ENCODE measurements at places on chromosomes 6 and 20. TPM values are rescaled to one million over a fixed set of nuclear protein-coding genes. Genes with fewer than 3 reads are reported as not detected.

Gene TSHZ2
- 10.5 TPM for polyA plus RNA-seq

- DNase-seq: no peak
Observed at GRCh38 chr6:2029130-2029794, 216.1 kb downstream of the GMDS start.

Gene SLC12A5
- 1.0 TPM for polyA plus RNA-seq

DNA sequence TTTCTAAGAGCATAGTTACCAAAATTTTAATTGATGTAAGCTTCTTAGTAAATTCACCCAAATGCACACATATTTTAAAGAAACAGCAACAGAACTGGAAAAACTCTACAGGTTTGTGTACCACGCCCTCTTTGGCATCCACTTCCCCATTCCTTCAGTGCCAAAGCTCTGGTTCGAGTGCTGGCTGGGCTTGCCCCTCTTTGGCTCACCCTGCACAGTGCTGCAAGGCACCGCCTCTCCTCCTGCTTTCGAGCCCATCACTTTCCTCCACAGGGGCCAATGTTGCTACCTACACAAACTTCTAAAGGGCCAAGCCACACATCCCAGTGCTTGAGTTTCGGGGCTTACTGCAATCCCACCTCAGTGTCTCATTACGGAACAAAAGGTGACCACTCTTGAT lies 9.6 kb downstream of the LRP11 start:
- no peak for DNase-seq

DNA sequence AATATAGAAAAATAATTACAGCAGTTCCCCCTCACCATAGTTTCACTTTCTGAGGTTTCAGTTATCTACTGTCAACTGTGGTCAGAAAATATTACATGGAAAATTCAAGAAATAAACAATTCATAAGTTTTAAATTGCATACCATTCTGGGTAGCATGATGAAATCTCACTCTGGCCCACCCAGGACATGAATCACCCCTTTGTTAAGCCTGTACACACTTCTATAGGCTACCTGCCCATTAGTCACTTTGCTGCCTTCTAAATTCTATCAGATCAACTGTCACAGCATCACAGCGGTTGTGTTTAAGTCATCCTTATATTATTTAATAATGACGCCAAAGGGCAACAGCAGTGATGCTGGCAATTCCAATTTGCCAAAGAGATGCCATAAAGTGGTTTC lies 140.3 kb upstream of the RUNX2 start:
- no peak for DNase-seq

GRCh38 chr6:116971959-116972358 lies 94.9 kb downstream of the RFX6 start:
- no peak for DNase-seq

DNA sequence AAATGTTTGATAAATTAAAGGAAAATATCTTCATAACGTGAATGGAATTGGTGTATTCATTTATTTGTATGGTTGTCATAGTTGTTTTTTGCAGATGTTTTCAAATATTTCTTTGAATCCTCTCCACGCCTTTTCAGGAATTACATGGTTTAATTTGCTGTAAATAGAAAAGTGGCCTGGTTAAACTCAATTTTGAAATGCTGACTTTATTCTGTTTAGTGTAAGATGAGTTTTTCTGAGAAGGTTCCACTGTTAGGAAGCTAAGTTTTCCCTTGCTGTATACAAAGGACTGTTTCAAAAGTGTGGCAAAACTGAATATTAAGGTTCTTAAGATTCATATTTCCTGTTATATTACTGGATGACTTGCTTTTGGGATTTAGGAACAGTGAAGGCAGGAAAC lies 503 bp upstream of the ZC2HC1B start:
- no peak for DNase-seq

Gene MROH8
- polyA plus RNA-seq: 6.9 TPM

Gene ACTL10
- polyA plus RNA-seq: 0.29 TPM

DNA sequence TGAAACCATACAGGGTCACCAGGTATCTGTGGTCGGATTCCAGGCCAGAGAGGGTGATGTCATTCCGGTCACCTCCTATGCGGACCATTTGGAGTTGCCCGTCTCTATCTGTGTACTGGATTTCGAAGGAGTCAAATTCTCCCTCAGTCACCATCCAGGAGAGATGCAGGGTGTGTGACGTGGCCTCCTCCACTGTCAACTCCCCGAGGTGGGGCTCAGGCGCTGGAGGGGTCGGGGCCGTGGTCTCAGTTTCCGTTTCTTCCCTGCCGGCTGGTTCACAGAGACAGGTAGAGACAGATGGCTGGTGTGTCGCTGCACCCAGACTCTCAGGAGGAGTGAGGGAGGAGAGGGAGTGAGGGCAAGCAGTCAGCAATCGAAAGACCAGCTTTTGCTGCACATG lies 30.7 kb downstream of the CYP21A2 start:
- DNase-seq: no peak

DNA sequence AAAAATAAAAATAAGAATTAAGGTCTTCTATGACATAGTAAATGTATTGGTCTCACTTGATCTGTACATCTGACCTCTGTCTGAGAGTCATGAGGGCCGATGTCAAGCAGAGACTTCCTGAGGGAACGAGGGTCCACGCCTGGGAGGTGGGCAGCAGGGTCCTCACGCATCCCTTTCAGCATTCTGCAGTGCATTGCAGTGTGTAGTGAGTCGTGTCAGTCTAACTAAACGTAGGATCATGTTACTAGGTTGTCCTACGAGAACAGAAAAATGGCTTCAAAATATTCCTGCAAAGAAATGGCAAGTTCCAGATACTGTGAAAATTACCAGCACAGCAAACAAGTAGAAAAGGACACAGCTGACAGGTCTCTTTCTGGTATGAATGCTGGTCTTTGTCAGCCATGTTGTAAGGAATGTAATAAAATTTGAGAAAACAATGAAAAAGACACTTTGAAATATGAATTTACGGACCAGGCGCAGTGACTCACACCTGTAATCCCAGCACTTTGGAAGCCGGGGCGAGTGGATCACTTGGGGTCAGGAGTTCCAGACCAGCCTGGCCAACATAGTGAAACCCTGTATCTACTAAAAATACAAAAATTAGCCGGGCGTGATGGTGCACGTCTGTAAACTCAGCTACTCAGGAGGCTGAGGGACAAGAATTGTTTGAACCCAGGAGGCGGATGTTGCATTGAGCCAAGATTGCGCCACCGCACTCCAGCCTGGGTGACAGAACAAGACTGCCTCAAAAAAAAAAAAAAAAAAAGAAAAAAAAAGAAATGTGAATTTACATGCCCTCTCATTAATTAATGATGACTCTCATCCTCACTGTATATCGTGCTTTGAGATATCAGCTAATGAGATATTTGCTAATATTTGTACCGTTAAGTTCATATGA lies 2.4 kb upstream of the AHCY start:
- no peak for DNase-seq

Gene SCAF8
- 65.2 TPM for polyA plus RNA-seq

DNA sequence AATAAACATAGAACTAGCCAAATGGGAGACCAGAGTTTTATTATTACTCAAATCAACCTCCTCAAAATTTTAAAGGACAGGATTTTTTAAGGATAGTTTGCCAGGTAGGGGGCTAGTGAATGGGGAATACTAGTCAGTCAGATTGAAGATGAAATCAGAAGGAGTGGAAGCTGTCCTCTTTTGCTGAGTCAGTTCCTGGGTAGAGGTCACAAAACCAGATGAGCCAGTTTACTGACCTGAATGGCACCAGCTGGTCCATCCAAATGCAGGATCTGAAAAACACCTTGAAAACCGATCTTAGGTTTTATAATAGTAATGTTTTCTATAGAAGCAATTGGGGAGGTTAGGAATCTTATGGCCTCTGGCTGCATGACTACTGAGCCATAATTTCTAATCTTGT lies 558.2 kb downstream of the PKHD1 start:
- no peak for DNase-seq

- DNase-seq: no peak
Observed at GRCh38 chr6:75020376-75020775, 185.5 kb downstream of the COL12A1 start.

Gene ARFGEF3
- polyA plus RNA-seq: 6.2 TPM

Measured in right renal cortex interstitium (tissue), 3 donors.